ENCODE measurements at places on chromosomes 3 and 15.

GRCh38 chr3:172711454-172711795 lies 558 bp upstream of the NCEH1 start:
- DNase-seq = no peak

- DNase-seq = no peak
These were observed 24.0 kb upstream of the MUC20 start for GRCh38 chr3:195696632-195697278.

- no peak for DNase-seq
These were observed 157.9 kb upstream of the HES1 start for GRCh38 chr3:193978030-193978429.

DNA sequence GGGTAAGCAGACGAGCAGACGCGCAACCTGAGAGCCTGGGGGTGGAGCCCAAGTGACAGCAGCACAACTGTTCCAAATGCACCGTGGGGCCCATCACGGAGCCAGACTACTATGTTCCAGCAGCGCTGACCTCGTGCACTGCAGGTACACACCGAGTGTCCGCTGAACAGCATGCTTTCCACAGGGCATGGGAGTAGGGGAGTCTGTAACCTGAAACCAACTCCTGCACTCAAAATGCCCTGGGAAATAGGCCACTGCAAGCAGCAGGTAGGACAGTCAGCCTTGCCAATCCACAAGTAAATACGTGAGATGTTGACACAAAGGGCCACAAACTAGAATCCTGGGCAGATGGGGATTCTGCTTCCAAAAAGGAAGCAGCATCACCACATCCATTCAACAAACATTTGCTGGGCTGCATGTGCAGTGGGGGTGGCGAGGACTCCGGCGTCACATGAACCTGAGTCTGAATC lies 73.9 kb downstream of the TBC1D2B start:
- DNase-seq = no peak

- DNase-seq = peak; percentile 27
These were observed 41.3 kb downstream of the GLDN start for GRCh38 chr15:51382787-51383186.

GRCh38 chr3:152241142-152242017 lies 27.3 kb upstream of the MBNL1 start:
- DNase-seq = no peak

DNA sequence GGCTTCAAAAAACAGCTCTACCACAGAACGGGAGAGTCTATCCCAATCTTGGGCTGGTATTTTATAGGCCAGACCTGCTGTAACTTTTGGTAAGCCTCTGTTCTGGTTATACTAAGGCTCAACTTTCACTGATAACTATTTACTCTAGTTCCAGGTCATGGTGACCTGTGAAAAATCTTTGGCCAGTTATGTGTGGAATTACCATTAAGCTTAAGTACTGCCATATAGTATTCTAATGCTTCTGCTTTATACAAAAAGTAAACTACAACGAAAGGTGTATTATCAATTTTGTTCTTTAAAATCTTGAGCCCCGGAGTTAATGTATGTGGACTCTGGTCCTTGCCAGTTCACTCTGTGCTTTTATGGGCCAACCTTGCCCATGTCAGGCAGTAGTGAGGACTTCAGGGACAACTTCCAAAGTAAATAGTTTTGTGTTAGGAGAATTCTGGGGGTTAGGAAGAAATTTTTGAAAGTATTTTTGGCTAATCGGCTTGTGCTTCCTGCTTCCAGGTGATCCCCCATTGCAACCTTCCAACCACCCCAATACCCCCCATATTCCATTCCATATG lies 6.4 kb downstream of the SIAH2 start:
- DNase-seq = no peak

DNA sequence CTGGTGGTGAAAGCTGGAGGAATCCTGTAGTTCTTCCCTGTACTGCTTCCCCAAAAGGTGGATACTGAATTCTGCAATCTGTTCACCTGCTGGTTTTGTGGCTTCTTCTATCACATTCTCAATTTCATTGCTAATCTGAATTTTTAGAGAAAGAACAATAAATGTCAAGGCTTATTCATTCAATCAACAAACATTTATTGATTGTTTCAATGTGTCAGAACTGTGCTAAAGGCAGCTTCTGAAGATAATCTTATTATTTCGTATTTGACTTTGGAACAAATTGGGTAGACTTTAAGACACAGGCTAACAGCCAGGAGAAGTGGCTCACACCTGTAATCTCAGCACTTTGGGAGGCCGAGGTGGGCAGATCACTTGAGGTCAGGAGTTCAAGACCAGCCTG lies 46.8 kb downstream of the IMPG2 start:
- no peak for DNase-seq

GRCh38 chr3:142224482-142225072 lies 808 bp downstream of the GK5 start:
- DNase-seq = no peak

- no peak for DNase-seq
These were observed 1.2 kb upstream of the PROK2 start for GRCh38 chr3:71786217-71786549.

- no peak for DNase-seq
These were observed 399.7 kb upstream of the MCTP2 start for GRCh38 chr15:93831641-93832040.

- no peak for DNase-seq
These were observed 23.6 kb upstream of the KCNMB2 start for GRCh38 chr3:178512647-178513046.

DNA sequence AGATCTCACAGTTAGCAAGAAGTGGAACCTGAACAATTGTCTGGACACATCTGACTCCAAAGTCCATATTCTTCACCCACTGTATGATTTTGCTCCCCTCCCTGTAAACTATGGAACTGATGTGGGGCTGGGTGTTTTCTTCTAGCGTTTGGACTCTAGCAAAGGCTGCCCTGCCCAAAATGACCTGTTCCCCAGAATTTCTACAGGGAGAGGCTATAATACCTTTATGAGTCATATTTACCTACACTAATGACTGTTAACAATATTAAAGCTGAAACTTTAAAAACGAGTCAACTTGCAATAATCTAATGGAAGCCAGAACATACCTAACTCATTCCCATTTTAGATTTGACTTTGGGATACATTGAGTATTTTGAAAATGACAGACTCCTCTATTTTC lies 531.2 kb upstream of the CFAP20DC start:
- DNase-seq = no peak

DNA sequence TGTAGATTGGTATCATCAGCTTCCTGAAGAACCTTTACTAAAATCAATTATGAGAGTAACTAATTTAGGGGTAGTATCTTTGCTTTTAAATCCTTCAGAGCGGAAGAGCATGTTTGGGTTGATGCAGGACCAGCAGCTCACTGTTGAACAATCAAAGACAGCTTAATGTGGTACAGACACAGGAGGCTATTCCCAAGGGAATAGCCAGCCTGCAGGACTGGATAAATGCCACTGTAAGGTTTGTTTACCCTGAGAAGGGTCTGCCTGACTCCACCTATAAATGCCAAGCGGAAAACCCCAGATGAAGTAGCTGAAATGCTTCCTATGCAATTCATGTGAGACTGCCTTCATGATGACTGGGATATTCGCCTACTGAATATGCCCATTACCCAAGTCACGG lies 16.0 kb upstream of the STAC start:
- no peak for DNase-seq

GRCh38 chr3:170497207-170498095 lies 78.8 kb downstream of the CLDN11 start:
- DNase-seq = no peak

DNA sequence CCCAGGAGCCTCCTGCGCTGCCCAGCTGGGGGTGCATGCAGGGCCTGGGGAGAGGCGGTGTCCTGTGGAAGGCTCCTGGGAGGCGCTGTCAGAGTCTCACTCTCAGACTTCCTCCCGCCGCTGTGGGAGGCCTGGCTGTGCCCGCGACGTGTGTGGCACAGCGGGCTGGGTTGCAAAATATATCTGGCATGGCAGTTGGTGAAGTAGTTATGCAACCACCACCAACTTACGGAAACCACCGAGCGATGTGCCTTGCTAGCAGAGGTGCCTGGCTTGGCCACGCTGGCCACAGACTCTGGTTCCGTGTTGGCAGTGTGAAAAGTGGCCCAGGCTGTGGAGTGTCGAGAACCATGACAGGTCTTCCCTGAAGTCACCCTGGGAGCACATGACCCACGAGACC lies 30.6 kb upstream of the GATA2 start:
- no peak for DNase-seq

DNA sequence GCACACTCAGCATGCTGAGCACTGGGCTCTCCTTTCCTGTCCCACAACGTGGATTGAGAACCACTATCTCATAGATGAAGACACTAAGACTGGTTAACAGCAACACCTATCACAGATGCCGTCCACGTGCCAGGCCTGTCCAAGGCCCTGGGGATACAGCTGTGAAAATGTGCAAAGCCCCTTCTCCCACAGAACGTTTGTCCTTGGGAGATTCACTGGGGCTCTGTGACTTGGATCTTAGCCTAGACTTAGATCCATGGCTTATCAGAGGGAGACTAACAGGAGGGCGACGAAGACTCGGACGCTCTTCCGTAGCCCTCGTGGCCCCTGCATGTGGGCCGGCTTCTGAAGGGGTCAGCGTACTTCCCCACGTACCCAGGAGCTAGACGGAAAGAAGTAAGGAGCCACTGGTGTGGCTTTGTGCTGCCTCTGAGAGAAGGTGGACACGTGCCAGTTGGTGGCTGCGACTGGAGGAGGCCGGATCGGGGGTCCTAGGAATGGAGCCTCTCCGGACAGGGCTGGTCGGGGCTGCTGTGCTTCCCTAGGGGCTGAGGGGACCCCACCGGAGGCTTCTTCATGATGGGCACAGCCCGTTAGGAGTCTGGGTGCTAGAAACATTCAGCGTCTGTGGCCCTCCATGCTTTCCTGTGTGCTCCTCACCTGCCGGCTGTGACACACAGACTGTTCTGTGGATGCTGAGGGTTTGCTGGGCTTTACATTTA lies 964 bp downstream of the NRROS start:
- no peak for DNase-seq

- DNase-seq = no peak
These were observed 218.4 kb upstream of the LINGO1 start for GRCh38 chr15:77851086-77851485.

DNA sequence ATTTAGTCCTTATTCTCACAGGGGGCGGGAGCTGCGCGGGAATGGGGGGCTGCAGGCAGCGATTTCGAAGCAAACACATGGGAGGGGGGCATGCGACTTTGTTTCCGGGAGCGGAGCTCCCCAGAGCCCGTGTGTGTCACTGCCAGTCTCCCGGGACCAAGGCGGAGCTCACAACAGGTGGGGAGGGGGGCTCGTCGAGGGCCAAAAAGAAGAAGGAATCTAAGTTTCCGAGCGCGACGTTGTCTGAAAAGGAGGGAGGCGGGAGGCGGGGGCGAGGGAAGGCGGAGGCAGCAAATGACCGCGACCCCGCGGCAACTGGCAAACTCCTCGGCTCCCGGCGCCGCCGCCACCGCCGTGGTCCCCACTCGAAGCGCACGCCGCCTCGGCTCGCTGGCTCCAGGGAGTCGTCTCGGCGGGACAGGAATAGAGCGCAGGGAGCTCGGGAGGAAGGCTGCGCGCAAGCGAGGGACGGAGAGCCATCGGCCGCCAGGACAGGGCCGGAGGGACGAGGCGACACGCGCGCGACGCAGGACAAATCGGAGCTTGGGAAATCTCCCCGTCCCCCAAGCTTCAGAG lies 1.4 kb downstream of the FOXP1 start:
- no peak for DNase-seq

DNA sequence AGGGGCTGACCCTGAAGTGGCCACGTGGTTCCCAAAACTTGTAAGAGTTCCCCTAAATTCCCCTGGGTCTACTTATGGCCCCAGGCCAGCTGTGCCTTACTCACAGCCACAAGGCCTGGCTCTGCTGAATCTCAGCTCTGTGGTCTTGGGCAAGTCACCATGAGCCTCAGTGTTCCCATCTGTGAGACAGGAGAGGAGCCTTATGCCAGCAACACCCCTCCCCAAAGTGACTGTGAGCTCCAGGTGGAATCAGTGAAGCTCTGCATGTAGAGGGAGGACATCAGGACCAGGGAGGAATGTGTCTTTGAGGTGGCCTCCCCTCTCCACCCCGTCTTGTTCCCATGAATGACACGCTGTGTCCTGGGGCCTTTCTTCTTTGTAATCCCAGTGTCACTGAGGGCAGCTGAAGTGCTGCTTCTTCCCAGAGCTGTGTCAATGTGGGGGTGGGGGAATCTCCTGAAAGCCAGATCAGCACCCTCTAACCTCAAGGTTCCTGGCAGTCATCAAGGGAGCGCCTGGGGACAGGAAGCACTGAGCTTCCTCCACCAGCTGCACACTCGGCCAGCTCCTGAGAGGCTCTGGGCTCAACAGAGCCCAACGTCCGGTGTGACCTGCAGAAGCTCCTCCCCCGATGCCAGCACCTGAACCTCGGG lies 258.9 kb downstream of the UACA start:
- no peak for DNase-seq

- DNase-seq = no peak
These were observed 92.0 kb downstream of the PDE8A start for GRCh38 chr15:85073556-85074194.

DNA sequence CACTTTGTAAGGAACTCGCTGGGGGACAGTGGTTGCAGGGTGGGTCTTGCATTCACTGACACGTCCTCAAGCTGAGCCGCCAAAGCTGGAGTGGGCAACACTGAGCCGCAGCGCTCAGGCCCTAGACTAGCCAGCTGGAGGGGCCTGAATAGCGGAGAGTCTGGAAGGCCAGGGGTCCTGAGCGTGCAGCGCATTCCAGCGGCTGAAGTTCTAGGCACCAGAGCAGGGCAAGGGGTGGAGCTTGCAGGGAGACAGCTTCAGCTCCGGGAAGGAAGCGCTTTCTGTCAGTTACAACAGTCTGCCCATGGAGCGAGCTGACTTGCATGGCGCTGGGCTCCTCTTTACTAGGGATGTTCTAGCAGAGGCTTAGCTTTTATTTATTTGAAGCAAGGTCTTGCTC lies 2.7 kb downstream of the MAP6D1 start:
- no peak for DNase-seq

DNA sequence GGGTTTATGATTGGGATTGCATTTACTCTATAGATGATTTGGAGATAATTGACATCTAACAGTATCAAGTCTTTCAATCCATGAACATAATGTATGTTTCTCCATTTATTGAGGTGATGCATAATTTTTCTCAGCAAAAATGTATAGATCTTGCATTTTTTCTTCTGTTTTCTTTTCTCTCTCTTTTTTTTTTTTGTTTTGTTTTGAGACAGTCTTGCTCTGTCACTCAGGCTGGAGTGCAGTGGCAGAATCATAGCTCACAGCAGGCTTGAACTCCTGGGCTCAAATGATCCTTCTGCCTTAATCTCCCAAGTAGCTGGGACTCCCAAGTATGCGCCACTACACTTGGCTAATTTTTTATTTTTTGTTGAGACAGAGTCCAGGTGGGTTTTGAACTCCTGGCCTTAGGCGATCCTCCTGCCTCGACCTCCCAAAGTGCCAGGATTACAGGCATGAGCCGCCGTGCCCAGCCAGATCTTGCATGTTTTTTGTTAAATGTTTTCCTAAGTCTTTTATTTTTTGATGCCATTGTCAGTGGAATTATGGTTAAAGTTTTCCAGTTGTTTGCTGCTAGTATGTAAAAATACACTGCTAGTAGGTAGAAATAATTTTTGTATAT lies 3.1 kb downstream of the LMLN start:
- no peak for DNase-seq

DNA sequence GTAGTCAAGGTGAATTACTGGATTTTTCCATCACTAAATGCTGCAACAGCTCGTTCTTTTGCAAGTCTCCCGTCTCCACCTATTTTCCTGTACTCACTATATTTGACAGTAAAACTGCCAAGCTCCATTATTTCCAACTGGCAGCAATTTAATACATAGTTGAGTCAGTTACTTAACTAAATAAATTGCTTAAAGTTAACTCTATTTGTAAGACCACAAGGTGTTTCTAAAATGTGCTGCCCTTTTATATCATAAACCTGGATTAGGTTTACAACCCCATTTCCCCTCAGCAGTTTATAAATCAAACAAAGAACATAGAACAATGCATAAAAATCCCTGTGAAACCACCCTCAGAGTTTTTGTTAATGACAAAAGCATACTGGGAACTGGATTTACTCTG lies 211.4 kb upstream of the DPH6 start:
- no peak for DNase-seq

Measured in AG09319 (cell line).